Esophagus squamous epithelium (tissue), 5 donors: ENCODE measurements at places on chromosomes 6 and 20. TPM values are rescaled to one million over a fixed set of nuclear protein-coding genes. Genes with fewer than 3 reads are reported as not detected.
A peak's percentile ranks its signal among the peaks of the same experiment; 100 is the strongest.

GRCh38 chr20:35988910-35989463 is 20.6 kb downstream of the CNBD2 start:
- no peaks in the 10 kb centered on the region for H3K36me3 ChIP-seq
- no peaks in the 10 kb centered on the region for H3K27me3 ChIP-seq
- no peak overlapping the region for H3K4me3 ChIP-seq
- H3K4me1 ChIP-seq = no peaks in the 10 kb centered on the region
- no peak for DNase-seq

- peaks cover 7% of the 10 kb centered on the region for H3K4me1 ChIP-seq
- H3K4me3 ChIP-seq = no peak overlapping the region
- H3K27me3 ChIP-seq = no peaks in the 10 kb centered on the region
- H3K36me3 ChIP-seq = no peaks in the 10 kb centered on the region
- H3K27ac ChIP-seq = no peak overlapping the region
These were observed 82.7 kb upstream of the DUSP22 start for GRCh38 chr6:209432-210103.

GRCh38 chr6:110999634-111000270 is 17.9 kb downstream of the RPF2 start:
- no peak for DNase-seq
- H3K4me1 ChIP-seq = no peaks in the 10 kb centered on the region
- H3K4me3 ChIP-seq = no peak overlapping the region
- H3K27me3 ChIP-seq = no peaks in the 10 kb centered on the region

DNA sequence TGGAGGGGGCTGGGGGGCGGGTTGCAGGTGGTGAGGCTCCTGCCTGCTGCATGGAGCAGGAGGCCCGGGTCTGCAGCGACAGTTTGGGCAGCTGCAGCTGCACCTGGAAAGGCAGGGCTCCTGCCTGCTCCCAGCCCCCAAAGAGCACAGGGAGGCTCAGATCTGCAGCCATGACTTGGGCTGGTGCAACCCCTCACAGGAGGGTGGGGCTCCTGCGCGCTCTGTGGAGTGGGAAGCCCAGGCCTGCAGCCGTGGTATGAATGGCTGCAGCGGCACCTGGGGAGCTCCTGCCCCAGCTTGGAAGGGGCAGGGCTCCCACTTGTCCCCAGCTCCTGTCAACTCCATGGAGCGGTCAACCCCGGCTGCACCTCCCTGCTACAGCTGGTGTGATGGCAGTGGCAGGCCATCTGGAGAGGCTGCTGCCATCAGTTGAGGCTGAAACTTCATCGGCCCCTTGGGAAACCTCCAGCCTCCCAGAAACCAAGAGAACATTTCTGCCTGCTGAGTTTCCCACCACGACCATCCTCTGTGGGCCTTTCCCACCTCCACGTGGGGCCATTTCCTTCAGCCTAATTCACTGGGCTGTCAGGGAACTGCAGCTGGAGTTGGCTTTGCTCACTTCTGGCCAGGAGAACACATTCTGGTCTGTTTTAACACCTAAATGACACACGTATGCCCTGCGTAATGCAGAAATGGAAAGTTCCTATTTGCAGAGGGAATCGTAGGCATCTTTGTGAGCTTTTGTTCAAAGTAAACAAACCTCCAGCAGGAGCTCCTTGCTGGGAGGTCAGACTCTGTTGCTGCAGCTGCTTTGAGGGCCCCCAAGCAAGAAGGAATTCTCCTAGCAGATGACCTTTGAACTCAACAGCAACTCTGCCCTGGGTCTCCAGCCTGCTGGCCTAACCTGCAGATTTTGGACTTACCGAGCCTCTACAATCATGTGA is 429.0 kb downstream of the PREX1 start:
- no peaks in the 10 kb centered on the region for H3K36me3 ChIP-seq
- no peak for DNase-seq
- peaks cover 64% of the 10 kb centered on the region for H3K27me3 ChIP-seq
- peaks cover 18% of the 10 kb centered on the region for H3K4me1 ChIP-seq

- no peaks in the 10 kb centered on the region for H3K4me1 ChIP-seq
- no peak overlapping the region for H3K4me3 ChIP-seq
- no peaks in the 10 kb centered on the region for H3K36me3 ChIP-seq
- no peaks in the 10 kb centered on the region for H3K27me3 ChIP-seq
These were observed 289.7 kb downstream of the HTR1B start for GRCh38 chr6:77173472-77174074.

- H3K27me3 ChIP-seq = no peaks in the 10 kb centered on the region
- no peaks in the 10 kb centered on the region for H3K36me3 ChIP-seq
- no peak overlapping the region for H3K27ac ChIP-seq
- DNase-seq = no peak
- H3K4me1 ChIP-seq = peaks cover 61% of the 10 kb centered on the region
These were observed 220.3 kb upstream of the LRFN2 start for GRCh38 chr6:40807484-40807883.

GRCh38 chr20:31815408-31816188 is 3.6 kb upstream of the MYLK2 start:
- H3K27ac ChIP-seq = peak overlapping the region; percentile 17
- no peak for DNase-seq
- H3K36me3 ChIP-seq = no peaks in the 10 kb centered on the region
- no peak overlapping the region for H3K4me3 ChIP-seq
- no peaks in the 10 kb centered on the region for H3K27me3 ChIP-seq

DNA sequence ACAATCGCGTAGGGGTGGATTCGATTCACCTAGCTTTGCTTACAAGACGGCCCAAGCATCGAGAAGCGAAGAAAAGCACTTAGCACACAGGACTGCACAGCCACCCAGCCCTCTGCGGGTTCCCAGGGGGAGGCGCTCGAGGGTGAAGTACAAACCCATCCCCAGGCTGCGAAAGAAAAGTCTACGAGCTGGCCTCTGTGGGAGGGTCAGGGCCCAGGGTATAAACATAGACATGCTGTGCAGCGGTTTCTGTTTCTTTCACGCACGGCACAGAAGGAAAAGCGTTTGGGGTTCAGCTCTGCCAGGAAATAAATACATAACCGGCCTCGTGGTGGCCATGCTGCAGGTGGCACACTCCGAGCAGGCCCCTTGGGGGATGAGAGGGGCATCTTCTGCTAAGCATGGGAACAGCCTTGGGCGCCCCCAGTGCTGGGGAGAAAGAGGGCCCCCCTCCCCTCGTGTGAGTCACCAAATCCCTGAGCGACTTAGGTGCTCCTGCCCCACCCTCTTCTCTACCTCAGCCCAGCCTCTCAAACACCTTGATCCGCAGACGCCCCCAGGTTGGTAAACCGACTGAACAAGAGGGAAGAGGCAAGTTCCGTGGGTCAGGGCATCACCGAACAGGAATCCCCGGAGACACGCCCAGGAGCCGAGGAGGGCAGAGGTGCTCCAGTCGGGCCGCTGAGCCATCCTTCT is 91.6 kb upstream of the RIPOR2 start:
- H3K27me3 ChIP-seq = no peaks in the 10 kb centered on the region
- no peak for DNase-seq
- H3K27ac ChIP-seq = peak overlapping the region; percentile 38
- H3K4me3 ChIP-seq = no peak overlapping the region
- H3K4me1 ChIP-seq = peaks cover 37% of the 10 kb centered on the region
- H3K36me3 ChIP-seq = no peaks in the 10 kb centered on the region

DNA sequence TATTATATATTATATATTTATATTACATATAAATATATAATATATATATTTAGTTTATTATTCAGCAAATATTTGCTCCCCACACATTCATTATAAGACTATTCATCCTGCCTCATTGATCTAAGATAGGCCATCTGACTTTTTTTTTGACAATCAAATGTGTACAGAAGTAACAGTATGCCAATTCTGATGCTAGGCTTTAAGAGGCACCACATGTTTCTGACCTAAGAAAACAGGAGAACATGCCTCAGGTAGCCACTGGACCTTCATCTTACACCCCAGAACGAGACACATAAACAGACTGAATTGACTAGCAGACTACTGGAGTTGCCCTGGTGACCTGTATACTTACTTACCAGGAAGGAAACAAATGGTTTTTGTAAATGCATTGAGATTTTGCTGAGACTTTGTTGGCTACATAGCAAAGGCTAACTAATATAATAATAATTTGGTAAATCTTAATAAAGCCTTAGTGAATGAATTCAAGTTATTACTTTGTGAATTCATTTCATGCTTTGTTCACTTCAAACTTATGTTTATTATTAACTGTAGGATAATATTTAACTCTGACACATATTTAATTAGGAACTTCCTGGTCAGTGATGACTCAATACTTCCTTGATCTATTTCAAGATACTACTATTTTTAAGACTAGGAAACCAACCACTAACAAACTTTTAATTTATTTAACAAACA is 13.4 kb upstream of the MYO6 start:
- no peak for DNase-seq
- no peaks in the 10 kb centered on the region for H3K36me3 ChIP-seq
- no peak overlapping the region for H3K4me3 ChIP-seq
- no peak overlapping the region for H3K27ac ChIP-seq
- no peaks in the 10 kb centered on the region for H3K27me3 ChIP-seq

Gene FAM83C
- total RNA-seq = 37.9 TPM

Gene SPATS1
- not detected for total RNA-seq

Gene COX4I2
- total RNA-seq = not detected
